ENCODE measurements at places on chromosomes 16 and 17.
A peak's percentile ranks its signal among the peaks of the same experiment; 100 is the strongest.

DNA sequence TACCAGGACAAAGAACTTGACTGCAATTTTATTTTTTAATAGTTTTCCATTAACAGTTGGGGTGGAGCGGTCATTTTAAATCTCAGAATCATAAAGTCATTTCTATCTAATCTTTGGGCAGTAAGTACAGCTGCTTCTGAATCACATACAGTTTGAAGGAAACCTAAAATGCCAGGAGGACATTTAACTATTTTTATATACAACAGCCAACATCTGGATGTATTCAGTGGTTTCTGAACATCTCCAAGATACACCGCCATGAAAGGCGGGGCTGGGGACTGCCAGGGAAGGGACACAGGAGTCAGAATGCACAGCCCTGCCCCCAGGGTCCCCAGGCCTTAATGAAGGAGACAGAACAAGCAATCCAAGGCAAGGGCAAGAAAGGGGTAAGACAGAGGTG is 392.3 kb downstream of the SLC39A11 start:
- DNase-seq: no peak

GRCh38 chr16:71242036-71242435 is 11.5 kb upstream of the HYDIN start:
- no peak for DNase-seq

DNA sequence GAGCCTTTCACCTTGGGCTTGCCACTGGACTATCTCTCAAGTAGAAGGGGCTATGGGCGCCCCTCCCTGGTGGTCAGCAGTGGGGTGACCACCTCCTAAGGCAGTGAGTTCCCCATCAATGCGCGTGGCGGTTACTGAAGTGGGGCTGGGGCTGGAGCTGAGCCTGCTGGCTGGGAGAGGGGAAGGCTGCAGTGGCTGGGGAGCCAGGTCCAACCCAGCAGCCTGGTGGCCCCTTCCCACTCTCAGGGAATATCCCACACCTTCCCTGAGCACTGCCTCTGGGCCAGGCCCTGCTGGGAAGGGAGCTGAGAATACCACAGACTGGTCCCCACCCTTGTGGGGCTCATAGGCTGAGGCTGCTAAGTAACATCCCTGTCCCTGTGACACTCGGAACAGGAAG is 19.8 kb upstream of the MPRIP start:
- DNase-seq: no peak

DNA sequence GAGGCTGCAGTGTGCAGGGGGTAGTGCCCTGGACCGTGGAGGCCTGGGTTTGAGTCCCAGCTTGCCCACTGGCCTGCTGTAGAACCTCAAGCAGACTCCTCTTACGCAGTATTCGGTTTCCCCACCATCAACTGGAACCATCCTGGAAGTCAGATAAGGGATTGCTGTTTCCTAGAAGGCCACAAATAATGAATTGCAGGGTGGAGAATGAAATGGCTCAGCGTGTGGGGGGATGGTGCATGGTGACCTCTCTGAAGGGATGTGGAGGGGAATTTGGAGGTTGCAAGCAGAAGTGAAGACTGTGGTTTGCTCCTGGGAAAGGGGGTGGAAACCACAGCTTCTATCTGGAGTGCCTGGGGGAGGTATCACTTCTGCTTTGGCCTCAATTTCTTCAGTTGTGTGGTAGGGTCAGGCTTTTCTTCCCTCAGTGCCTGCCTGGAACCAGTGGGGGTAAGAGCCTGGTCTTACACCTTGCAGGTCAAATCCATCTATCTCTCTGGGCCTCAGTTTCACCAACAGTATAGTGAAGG is 1.7 kb downstream of the ADGRG5 start:
- DNase-seq: no peak

- DNase-seq: no peak
Measured at GRCh38 chr17:83067071-83067717, 12.2 kb upstream of the METRNL start.

GRCh38 chr16:89958068-89958467 is 9.5 kb downstream of the DEF8 start:
- DNase-seq: no peak

DNA sequence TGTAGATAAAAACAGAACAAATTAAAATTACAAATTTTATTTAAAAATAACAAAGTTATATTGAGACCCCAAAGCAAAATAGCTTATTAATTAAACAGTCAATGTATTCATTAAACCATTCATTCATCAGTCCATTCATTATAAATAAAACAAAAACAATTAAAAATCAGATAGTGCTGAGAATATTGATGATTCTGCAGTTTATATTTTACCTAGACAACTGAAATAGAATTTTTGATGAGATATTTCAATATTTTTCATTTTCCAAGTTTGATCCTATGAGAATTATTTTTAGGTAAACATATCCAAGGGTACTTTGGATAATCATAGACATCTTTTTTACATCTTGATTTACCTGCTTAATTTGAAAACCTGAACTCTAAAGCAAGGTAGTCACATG is 15.2 kb upstream of the NETO2 start:
- DNase-seq: no peak

DNA sequence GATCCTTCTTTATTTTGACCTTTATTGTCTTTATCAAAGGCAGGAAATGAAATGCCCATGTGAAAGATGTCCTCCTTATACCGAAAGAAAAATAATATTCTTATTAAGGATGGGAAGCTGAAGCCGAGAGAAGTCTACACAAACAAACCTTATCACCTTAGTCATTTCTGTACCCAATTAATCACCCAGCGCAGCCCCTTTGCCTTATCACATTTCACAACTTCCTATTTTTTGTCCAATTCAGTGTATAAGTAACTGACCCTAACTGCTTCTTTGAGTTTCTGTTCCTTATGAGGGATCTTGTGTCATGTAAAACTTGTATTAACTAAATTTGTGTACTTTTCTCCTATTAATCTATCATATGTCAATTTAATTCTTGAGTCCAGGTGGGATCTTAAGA is 16.4 kb upstream of the CCL23 start:
- no peak for DNase-seq

- peak; percentile 89 for DNase-seq
Measured at GRCh38 chr17:58692239-58693055, at the start of gene RAD51C. TSS of gene RAD51C (plus strand) at chr17:58692602. CDS start at chr17:58692644, 42 bp downstream.

GRCh38 chr17:74785096-74785980 is 9.2 kb upstream of the NAT9 start:
- DNase-seq: no peak

GRCh38 chr17:2708585-2709182 is 2.9 kb downstream of the CLUH start:
- DNase-seq: no peak

DNA sequence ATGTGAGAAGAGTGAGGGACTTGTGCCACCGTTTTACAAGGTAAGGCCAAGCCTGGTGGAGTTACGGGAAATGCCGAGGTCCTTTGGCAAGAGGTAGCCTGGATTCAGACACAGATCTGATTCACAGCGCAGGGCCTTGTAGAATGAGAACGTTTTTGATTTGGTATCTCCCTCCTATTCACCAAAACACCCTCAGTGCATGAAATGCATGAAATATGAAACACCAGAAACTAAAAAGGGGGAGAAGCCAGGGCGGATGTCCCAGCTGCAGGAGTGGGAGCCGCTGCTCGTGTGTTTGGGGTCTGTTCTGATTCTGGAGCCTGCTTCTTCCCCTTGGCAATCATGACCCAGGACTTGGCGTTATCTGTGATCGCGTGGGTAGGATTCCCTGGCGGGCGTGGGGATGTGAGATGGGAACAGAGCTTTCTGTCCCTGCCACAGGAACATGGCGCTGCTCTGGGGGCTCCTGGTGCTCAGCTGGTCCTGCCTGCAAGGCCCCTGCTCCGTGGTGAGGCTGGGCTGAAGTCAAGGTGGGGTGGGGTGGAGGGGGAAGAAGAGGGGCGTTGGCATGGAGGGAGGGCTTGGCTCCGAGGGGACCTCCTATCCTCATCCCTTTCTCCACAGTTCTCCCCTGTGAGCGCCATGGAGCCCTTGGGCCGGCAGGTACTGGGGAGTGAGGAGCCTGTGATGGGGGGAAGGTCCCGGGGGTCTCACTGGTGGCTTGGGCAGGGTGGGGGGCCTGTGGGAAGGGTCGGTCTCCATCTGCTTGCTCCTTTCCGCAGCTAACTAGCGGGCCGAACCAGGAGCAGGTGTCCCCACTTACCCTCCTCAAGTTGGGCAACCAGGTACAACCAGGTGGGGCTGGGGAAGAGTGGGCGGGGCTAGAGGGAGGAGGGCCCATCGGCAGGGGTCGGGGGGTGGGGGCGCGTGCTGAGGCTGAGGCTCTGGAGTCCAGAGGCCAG is 2.2 kb downstream of the SERPINF2 start:
- DNase-seq: no peak

- DNase-seq: no peak
Measured at GRCh38 chr17:68296217-68297191, 5.2 kb downstream of the ARSG start.

- no peak for DNase-seq
Measured at GRCh38 chr17:76867578-76868175, 527 bp upstream of the MGAT5B start.

- DNase-seq: no peak
Measured at GRCh38 chr17:28334666-28335200, 539 bp downstream of the IFT20 start.

GRCh38 chr16:27414788-27415431 is 12.9 kb downstream of the IL21R start:
- DNase-seq: no peak

DNA sequence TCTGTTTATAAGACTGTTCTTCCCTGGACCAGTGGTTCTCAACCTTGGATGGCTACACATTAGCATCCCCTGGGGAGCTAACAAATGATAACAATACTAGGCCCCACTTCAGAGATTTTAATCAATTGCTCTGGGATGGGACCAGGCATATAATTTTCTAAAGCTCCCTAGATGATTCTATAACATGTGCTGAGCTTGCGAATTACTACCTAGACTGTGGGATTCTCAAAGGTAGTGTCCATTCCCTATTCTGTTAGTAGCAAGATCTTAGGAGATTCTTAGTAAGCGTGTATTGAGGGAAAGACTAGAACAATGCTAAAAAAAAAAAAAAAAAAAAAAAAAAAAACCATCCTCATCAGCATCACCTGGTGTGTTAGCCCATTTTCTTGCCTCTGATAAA is 412.0 kb upstream of the CDH5 start:
- no peak for DNase-seq

- no peak for DNase-seq
Measured at GRCh38 chr16:69243479-69243878, 56.5 kb downstream of the SNTB2 start.

DNA sequence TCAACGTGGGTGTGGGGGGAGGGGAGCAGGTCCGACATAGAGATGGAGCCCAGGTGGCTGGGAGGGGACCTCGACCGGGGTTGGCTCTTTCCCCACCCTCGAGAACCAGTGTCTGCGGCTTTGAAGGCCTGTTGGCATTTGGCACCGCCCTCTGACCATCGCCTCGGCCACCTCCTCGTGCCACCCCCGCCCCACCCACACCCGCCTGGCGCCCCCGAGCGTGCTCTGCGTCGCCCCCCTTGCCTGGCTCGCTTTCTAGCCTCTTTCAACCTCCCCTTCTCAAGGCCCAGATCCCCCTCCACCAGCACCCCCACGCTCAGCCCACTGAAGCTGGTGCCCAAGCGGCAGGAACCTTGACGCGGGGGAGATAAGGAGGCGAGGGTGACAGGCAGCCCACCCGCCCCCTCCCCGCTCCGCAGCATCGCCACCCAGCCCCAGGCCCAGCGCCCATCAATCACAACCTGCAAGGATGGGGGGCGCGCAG is 619 bp downstream of the CACNB1 start:
- DNase-seq: peak; percentile 30

DNA sequence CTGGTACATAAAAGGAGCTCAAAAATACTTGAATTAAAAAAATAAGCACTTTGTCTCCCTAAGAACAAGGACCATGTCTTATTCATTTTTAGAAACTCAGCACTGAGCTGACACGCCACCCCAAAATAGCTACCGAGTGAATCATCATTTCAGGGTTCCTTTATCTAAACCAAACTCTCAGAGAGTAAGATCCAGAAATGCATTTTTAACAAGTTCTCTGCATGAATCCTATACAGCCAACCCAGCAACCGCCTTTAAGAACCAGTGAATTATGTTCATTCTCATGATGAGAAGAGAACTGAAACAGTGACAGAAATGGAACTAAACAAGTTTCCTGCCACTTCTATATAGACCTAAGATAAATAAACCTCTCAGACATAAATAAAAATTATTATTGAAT is 8.7 kb downstream of the C16orf87 start:
- DNase-seq: no peak

DNA sequence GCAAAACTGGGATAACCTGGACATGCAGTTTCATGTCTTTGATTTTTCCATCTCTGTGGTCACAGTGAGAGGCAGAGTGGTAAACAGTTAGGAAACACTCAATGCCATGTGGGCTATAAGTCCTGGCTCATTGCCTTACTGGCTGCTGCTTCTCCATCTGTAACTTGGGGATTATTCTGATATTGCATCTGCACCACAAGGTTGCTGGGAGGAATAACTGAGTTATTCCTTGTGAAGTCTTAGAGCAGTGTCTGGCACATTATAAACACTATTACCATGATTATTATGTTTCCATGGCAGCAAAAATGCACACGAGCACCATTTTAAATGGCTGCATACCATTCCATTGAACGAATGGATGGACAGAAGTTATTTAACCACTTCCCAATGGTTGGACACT is 111.7 kb upstream of the CDH5 start:
- DNase-seq: no peak

- no peak for DNase-seq
Measured at GRCh38 chr17:12851901-12852435, 62.7 kb downstream of the ARHGAP44 start.

- DNase-seq: no peak
Measured at GRCh38 chr17:62727916-62728672, 80.0 kb downstream of the MARCHF10 start.

DNA sequence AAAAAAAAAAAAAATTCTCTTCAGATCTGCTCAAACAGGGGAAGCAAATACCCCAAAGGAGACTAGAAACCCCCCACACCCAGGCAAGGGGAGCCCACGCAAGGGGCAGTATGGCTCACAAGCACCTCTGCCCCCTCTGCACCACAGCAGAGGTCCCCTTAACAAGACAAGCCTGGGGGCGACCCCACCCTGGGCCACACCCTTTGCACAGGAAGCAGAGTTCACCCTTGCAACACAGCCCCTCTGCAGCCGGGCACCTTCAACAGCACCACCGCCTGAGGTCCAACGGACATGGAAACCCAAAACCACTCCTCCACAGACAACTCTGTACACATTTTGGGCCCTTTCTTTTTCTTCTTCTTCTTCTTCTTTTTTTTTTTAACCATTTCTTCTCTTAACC is 12.8 kb downstream of the AXIN1 start:
- no peak for DNase-seq

DNA sequence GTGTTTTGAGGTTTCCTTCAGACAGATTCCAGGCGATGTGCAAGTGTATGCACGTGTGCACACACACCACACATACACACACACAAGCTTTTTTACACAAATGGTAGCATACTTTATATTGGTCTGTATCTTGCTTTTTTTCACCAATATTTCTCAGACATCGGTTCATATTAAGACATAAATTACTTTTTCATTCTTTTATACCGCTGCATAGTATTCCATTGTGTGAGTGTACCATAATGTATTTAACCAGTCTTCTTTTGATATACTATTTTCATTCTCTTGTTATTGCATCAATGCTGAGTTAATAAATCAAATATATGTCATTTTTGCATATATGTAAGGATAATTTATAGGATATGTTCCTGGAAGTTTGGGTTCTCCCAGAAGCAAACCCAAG is 22.4 kb upstream of the ITGAX start:
- no peak for DNase-seq
